NCI-H345 (cell line): ENCODE measurements at places on chromosomes 12 and 14.

DNA sequence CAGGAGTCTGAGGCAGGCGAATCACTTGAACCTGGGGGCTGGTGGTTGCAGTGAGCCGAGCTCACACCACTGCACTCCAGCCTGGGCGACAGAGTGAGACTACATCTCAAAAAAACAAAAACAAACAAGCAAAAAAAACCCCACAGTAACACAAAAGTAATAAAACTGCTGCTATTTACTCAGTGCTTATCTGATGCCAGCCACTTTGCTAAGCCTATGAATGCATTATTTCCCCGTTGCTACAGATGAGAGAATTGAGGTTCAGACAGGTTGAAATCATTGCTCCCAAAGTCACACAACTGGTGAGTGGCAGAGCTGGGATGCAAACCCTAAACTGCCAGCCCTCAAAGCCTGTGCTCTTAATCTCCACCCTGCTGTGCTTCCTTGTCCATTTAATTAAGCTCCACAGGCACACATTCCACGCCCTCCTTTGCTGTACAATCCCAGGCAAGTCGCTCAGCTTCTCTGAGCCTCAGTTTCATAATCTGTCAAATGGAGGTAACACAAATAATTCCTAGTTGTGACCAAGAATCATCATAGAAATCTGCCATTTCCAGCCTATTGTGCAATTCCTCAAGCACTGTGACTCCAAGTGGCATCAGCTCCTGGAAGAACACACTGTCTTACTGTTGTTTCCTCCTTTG lies 5.7 kb upstream of the OAS3 start:
- no peak for DNase-seq

GRCh38 chr12:19695244-19696098 lies 256.2 kb downstream of the AEBP2 start:
- DNase-seq = no peak

- DNase-seq = no peak
These were observed 69.4 kb upstream of the DYRK2 start for GRCh38 chr12:67578976-67579661.

- peak; percentile 89 for DNase-seq
These were observed 91.9 kb downstream of the CRACR2A start for GRCh38 chr12:3661028-3661427.

DNA sequence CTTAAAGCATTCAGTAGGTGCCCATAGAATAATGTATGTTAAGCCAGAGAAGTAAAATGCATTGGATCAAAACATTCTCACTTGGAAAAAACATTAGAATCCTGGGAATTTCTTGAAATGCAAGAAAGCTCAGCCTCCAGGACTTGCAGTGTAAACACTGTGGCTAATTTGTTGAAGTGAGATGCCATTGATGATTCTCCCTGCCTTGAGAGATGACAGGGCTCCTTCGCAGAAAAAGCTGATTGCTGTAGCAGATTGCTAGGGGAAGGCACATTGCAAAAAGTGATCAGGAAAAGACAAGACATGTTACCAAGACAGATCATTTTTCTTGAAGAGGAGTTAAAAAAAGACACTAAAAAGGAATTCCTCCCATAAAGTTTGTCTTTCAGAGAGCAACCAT lies 204.2 kb upstream of the HMGA2 start:
- no peak for DNase-seq

DNA sequence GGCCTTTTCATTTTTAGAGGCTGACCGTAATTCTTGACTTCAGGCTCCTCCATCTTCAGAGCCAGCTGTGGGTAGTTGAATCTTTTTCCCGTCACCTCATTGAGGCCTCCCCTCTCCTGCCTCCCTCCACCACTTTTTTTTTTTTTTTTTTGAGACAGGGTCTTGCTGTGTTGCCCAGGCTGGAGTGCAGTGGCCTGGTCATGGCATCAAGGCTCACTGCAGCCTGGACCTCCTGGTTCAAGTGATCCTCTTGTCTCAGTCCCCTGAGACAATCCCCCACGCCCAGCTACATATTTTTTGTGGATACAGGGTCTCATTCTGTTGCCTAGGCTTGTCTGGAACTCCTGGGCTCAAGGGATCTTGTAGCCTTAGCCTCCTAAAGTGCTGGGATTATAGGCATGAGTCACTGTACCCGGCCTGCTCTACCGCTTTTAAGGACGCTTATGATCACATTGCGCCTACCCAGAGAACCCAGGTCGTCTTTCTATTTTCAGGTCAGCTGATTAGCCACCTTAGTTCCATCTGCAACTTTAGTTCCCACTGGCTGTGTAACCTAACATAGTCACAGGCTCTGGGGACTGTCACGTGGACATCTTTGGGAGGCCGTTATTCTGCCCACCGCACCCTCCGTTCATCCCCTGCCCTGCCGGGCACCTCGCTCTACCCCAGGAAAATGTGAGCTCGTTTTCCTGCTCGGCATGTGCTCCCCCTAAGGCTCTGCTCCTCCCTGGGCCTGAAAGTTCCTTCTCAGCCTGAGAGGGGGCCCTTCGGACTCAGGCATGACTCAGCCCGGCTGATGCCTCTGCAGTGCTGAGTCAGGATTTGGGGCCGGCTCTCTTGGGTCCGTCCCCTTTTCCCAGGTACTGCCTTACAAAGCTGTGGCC lies 13.4 kb downstream of the TNFAIP2 start:
- no peak for DNase-seq

DNA sequence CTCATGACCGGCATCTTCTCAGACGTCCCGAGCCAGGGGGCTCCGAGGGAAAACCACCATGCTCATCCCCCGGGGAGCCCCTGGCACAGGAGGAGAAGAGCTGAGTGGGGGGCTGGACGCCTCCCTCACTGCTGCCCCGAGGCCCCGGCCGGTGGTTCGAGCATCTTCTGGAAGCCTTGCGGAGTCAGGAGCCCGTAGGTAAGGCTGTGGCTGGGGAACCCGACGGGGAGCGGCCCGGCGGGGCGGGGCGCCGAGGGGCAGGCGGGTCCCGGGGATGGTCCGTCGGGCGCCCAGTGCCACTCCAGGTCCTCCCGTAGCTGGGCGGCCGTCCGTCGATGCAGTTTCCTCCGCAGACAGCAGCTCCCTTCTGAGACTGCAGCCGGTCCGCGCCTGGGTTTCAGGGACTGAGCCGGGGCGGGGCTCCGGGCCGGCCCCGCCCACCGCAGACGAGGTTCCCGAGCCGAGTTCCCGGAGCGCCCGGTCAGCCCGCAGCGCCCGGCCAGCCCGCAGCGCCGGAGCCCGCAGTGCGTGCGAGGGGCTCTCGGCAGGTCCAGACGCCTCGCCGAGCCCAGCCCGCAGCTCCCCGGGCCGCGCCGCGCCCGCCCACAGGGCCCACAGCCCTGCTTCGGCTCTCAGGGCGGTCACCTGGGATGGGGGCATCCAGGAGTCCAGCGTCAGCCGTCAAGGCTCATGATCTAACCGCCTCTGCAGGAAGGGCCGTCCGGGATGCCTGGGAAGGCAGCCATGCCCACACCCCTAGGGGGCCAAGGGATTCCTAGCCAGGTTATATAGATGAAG lies at the start of gene PGF:
TSS of gene PGF (minus strand) at position 369 of the 798 bp plus-strand sequence. CDS start at position 14, 355 bp downstream.
- peak; percentile 79 for DNase-seq

DNA sequence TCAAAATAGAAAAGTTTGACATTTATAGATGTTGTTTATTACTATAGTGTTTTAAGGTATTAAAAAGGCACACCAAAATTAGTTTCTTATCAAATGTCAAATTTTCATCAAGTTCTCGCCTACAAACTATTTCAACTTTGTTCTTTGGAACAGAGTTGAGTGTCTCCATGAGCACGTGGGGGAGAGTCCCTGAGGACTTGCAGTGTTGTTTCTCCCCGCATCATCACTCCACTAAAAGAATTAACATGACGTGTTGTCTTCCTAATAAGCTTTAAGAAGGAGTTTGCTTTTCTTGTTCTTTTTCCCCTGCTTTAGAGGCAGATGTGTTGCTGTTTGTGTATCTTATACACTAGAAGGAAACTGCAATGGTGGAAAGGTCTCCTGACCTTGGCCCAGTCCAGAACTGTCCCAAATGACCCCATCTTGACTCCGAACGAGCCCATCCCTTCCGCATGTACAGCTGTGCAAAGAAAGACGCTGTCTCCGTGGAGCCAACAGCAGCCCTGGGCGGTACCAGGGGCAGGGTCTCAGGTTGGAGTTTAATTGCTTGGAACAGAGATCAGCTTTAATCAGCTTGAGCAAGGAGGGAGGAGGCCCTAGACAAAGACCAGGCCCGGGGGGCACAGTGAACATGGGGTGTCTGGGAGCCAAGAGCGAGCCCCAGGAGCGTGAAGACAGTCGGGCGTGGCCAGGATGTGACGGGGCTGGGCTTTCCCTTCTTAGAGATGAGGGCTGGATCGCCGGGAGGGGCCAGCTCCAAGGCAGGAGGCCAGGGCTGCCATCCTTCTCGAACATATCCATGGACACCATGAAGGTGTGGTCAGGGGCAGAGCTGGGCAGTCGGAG lies 215.4 kb upstream of the RTL1 start:
- DNase-seq = no peak

- DNase-seq = no peak
These were observed 194.4 kb upstream of the PPFIA2 start for GRCh38 chr12:81953541-81953940.

DNA sequence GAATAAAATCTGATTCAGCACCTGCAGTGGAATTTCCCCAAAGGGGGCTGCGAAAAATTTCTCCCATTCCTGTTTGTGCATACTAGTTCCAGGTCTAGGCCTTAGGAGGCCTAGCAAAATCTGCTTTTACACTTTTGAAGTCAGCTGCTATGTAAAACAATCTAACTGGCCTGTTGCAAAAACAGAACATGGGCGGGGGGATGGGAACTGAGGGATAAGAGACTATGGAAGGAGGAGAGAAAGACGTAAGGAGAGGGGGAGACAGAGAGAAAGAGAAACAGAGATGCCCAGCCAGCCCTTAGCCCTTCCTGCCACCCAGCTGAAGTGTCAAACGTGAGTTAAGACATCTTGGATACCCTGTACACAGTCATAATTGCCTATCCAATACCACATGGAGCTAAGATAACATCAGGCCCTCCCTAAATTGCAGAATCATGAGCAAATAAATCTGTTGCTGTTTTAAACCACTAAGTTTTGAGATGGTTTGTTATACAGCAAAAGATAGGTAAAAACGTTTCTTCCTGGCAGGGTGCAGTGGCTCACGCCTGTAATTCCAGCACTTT lies 45.6 kb downstream of the SPTLC2 start:
- no peak for DNase-seq

GRCh38 chr12:12943586-12944260 lies 8.2 kb downstream of the GPRC5D start:
- no peak for DNase-seq

GRCh38 chr14:102849526-102850379 lies 72.5 kb downstream of the TRAF3 start:
- no peak for DNase-seq

GRCh38 chr14:71932229-71932981 lies at the start of gene RGS6:
RGS6 (plus strand) TSS chr14:71932429.
- DNase-seq = peak; percentile 75

DNA sequence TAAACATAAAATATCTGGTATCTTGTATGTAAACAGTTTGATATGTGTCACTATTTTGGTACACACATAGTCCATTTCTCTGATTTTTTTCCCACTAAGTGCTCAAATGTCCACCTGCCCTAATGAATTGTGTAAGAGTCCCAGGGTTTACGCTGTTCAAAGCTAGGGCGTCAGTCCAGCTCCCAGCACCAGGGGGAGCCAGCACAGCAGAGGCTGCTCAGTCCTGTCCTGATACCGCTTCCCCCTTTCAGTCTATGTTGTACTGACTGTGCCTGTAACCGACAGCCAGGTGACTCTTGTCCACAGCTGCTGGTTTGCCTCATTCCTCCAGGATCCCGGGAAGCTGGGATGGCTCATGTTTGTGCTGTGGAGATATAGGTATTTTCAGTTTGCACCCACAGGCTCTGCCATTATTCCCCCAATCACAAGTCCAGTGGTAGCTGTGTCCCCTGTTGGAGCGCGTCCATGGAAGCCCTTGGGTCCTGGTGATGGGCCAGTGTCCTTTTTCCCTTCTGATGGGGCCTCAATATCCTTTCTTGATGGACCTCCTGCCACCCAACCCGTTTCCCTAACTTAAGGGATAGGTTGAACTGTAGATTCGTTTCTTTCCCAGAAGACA lies 242.0 kb downstream of the NEDD1 start:
- no peak for DNase-seq

- peak; percentile 48 for DNase-seq
These were observed 458 bp downstream of the KHNYN start for GRCh38 chr14:24430143-24430681.

DNA sequence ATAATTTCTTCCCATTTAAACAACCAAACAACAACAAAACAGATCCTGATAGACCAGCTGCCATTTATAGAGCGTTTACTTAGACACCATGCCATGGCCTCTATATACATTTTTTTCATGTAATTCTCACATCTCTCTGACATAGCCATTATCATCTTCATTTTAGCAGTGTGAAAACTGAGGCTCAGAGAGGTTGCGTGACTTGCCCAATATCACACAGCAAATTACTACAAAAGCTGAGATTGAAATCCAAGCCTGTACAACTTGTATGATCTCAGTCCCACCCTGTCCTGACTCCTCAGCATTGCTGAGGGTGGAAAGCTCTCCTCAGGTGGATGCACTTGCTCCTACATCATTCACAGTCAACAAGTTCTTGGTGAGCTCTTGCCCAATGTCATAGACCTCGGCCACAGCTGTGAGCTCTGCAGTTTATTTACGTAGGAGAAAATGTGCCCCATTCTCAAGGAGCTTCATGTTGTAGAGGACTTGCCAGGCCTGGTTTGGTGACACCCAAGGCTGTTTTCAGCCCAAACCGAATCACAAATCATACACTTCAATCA lies 55.5 kb downstream of the CRACR2A start:
- no peak for DNase-seq

- no peak for DNase-seq
These were observed 85.3 kb downstream of the SLC25A47 start for GRCh38 chr14:100408350-100409002.

- no peak for DNase-seq
These were observed 17.7 kb upstream of the PLEK2 start for GRCh38 chr14:67429510-67430205.

DNA sequence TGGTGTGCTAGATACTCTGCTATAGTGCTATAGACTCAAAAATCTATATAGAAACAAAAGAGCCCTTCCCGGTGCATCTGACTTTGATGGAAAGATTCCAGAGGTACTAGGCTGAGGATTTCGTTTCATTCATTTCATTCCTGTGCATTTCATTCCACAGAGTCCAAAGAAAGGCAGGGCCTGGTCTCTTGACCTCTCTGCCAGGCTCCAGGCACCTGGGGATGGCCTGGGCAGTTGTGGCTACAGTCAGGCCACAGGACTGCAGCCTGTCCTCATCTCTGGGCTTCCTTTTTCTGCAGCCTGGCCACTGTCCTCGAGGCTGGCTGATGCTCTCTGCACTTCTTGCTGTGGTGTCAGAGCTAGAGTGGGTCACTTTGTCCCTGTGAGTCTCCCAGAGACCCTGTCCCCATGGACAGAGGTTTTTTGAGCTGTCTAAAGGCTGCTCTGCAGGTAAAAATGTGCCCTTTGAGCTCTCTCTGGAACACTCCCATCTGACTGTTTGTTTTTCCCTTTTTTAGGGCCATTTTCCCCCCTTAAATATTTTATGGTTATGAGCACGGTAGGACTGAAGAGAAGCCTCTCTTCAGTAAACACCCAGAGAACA lies 3.2 kb upstream of the VDR start:
- no peak for DNase-seq

DNA sequence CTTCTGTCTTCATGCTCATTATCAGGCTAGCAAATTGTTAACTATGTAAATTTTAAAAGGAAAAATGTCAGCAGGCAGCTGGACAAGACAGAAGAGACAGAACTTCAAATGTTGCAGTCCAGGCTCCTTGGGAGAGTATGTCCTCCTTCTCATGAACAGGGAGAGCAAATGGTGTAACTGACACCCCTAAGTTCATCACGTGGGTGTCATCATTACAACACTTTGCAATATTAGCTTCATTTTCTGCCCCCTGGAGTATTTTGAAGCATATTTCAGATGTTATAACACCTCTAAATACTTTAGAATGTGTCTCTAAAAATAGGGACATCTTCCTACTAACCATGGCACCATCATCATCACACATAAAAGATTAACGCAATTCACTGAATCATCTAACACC lies 62.1 kb downstream of the ZNF664 start:
- DNase-seq = no peak
